ENCODE measurements at places on chromosomes 1 and 21.

- H3K27me3 ChIP-seq = no peaks in the 10 kb centered on the region
- H3K4me1 ChIP-seq = peaks cover 25% of the 10 kb centered on the region
- H3K36me3 ChIP-seq = no peaks in the 10 kb centered on the region
- H3K4me3 ChIP-seq = no peak overlapping the region
- no peak overlapping the region for H3K27ac ChIP-seq
- DNase-seq = no peak
Observed at GRCh38 chr1:18893120-18893519, 9.2 kb downstream of the ALDH4A1 start.

DNA sequence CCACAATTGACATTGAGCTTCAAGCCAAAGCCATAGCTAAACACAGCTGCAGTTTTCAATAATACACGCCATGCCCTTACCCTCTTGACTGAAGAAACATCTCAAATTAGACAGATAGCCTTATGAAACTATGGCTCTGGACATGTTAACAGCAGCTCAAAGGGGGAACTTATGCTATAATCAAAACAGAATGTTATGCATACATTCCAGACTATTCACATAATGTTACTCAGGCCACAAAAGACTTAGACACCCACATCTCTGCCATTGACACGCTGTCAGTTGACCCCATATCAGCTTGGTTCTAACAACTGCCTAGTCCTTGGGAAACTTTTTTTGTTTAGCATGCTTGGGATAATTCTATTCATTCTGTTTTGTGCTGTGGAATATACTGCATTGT lies 2.3 kb upstream of the NENF start:
- H3K27ac ChIP-seq = no peak overlapping the region
- DNase-seq = no peak
- no peaks in the 10 kb centered on the region for H3K36me3 ChIP-seq
- no peaks in the 10 kb centered on the region for H3K27me3 ChIP-seq
- peaks cover 8% of the 10 kb centered on the region for H3K4me1 ChIP-seq

DNA sequence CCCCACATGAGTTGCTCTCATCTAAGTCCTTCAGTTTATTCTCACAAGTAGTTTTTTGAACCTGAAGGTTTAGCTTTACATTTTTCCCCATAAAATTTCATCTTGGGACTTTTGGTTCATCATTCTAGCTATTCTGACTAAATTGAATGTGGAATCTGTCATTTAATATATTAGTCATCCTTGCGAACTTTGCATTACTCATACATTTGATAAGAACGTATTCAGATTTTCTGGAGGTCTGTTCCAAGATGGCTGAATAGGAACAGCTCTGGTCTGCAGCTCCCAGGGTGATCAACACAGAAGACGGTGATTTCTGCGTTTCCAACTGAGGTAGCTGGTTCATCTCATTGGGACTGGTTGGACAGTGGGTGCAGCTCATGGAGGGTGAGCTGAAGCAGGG lies 59.8 kb upstream of the CSF1 start:
- H3K36me3 ChIP-seq = no peaks in the 10 kb centered on the region
- no peaks in the 10 kb centered on the region for H3K27me3 ChIP-seq
- H3K4me1 ChIP-seq = no peaks in the 10 kb centered on the region
- H3K4me3 ChIP-seq = no peak overlapping the region
- H3K27ac ChIP-seq = no peak overlapping the region

- no peaks in the 10 kb centered on the region for H3K27me3 ChIP-seq
- DNase-seq = no peak
- H3K27ac ChIP-seq = no peak overlapping the region
Observed at GRCh38 chr1:227777646-227778045, 37.8 kb upstream of the PRSS38 start.

DNA sequence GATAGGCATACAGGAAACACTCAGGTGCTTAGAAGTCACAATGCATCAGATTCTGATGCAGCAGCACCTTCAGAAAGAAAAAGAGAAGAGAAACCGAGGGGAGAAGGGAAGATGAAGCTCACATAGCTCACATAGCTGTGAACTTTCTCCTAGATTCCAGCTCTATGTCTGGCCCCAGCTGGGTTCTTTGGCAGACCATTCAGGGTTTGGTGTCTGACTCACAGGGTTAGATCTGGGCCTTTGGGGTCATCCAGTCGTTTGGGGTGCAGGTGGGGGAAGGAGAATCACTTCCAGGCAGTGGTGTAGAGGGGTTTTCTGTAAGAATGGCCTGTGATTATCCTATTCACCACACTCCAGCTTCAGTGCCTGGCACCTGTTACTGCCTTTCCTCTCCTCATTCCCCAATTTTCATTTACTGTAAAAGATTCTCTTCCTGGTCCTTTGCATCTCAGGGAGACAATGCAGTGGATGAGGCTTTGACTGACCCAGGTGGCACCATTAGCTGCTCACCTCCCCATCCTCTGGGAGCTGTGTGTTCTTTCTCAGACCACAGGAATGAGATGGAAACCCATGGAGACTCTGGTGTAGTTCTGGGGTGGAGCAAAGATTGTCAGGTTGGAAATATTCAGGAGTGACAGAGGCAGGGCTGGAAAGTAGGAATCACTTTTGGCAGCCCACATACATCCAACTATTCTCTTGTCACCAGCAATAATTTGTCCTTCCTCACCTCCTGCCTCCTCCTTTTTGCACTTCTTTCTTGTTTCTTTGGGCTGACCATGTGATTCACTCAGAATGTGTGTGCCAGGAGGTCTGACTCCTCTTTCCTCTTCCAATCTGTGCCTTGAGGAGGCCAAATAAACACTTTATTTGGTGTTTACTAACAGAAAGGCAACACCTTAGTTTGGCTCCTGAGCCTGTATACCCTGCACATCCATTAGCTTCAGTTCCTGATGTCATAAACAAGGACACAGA lies 103.3 kb downstream of the PAPPA2 start:
- no peak for DNase-seq
- H3K27me3 ChIP-seq = no peaks in the 10 kb centered on the region
- H3K27ac ChIP-seq = peak overlapping the region; percentile 52
- H3K36me3 ChIP-seq = no peaks in the 10 kb centered on the region

GRCh38 chr21:17118638-17119384 lies 394.0 kb upstream of the CXADR start:
- H3K4me3 ChIP-seq = no peak overlapping the region
- no peak overlapping the region for H3K27ac ChIP-seq
- no peak for DNase-seq
- H3K27me3 ChIP-seq = no peaks in the 10 kb centered on the region
- no peaks in the 10 kb centered on the region for H3K4me1 ChIP-seq

DNA sequence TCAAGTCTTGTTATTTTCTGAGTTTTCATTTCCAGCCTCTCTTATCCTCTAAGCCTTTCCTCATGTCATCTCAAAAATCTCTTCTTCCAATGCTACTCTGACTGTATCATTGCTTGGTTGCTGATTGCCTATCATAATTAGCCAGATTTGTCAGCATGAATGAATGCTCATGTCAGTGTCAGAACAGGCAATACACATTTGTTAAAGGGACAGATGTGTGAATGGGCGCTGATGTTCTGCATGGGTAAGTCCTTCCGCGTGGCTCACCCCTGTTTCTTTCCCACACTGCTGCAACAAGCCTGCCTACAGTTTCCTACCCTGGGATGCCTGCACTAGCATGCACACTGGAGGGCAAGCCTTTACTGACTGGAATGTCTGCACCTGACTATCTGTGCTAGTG lies 100.6 kb downstream of the RHOU start:
- no peaks in the 10 kb centered on the region for H3K36me3 ChIP-seq
- no peaks in the 10 kb centered on the region for H3K27me3 ChIP-seq
- no peak overlapping the region for H3K4me3 ChIP-seq
- H3K27ac ChIP-seq = no peak overlapping the region
- no peak for DNase-seq

- H3K27me3 ChIP-seq = no peaks in the 10 kb centered on the region
- peak overlapping the region; percentile 95 for H3K27ac ChIP-seq
Observed at GRCh38 chr1:229109320-229109761, 161.6 kb upstream of the RAB4A start.

- DNase-seq = no peak
- no peaks in the 10 kb centered on the region for H3K27me3 ChIP-seq
- H3K36me3 ChIP-seq = no peaks in the 10 kb centered on the region
- no peak overlapping the region for H3K4me3 ChIP-seq
- H3K4me1 ChIP-seq = no peaks in the 10 kb centered on the region
Observed at GRCh38 chr1:241738284-241739078, 86.4 kb downstream of the WDR64 start.

GRCh38 chr1:115184260-115184950 lies 95.1 kb upstream of the TSPAN2 start:
- peaks cover 7% of the 10 kb centered on the region for H3K4me1 ChIP-seq
- no peaks in the 10 kb centered on the region for H3K27me3 ChIP-seq
- no peak for DNase-seq

DNA sequence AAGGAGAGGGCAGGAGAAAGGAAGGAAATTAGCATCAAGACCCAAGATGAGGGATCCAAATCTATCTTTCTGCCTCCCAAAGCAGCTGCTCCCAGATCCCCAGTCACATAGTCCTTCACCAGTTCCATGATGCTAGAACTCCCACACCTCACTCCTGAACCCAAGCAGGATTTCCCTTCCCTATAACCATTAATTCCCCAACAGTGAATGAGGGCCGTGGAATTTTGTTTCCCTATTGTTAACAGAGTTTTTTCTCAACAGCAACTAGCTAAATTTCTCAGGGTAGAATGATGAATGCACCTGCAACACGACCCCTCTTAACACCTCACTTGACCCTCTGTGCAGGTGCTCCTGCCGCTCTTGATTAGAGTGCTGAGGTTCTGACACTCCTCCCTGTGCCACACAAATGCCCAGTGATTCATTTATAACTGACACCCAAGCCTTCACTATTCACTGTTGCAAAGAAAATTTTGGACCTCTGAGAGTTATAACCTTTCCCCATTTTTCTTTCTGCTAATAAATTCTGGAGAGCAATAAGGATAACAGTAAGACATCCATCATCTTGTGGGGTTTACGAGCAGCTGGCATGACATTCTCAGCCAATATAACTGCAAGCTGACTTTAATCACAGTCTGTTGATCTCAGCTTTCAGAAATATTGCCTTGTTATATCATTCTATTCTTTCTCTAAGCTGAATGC lies 25.4 kb upstream of the NPL start:
- H3K36me3 ChIP-seq = no peaks in the 10 kb centered on the region
- no peak overlapping the region for H3K4me3 ChIP-seq
- H3K27me3 ChIP-seq = no peaks in the 10 kb centered on the region
- H3K4me1 ChIP-seq = no peaks in the 10 kb centered on the region

GRCh38 chr21:42118901-42119300 lies 47.8 kb downstream of the UMODL1 start:
- H3K4me3 ChIP-seq = no peak overlapping the region
- no peak for DNase-seq
- no peaks in the 10 kb centered on the region for H3K4me1 ChIP-seq
- no peak overlapping the region for H3K27ac ChIP-seq
